Gastroesophageal sphincter (tissue), 4 donors: ENCODE measurements at places on chromosomes 3 and 15.

DNA sequence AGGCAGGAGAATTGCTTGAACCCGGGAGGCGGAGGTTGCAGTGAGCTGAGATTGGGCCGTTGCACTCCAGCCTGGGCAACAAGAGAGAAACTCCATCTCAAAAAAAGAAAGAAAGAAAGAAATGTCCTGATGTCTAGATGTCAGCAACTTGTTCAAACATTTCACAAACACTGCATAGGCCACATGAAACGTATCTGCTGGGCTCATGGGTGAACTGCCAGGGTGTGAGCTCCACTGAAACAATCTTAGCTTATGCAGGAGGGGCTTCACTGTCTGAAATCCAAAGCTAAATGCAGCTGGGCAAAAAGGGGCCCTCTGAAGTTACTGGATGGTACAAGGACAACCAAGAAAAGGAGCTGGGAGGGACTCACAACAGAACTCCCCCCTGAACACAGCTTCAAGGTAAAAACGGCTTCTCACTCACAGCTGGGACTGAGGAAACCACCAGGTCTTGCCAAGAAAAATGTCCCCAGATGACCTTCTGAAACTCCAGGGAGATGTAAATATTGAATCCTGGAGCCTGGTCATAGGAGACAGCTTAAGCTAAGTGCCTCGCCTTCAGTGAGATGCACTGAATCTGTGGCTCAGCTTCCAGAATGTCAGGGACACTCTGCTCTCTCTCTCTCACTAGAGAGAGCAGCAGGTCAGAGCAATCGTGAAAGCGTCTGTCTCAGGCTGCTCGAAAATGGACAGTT lies 31.9 kb downstream of the SEC61A1 start:
- ATAC-seq: peak; percentile 57

DNA sequence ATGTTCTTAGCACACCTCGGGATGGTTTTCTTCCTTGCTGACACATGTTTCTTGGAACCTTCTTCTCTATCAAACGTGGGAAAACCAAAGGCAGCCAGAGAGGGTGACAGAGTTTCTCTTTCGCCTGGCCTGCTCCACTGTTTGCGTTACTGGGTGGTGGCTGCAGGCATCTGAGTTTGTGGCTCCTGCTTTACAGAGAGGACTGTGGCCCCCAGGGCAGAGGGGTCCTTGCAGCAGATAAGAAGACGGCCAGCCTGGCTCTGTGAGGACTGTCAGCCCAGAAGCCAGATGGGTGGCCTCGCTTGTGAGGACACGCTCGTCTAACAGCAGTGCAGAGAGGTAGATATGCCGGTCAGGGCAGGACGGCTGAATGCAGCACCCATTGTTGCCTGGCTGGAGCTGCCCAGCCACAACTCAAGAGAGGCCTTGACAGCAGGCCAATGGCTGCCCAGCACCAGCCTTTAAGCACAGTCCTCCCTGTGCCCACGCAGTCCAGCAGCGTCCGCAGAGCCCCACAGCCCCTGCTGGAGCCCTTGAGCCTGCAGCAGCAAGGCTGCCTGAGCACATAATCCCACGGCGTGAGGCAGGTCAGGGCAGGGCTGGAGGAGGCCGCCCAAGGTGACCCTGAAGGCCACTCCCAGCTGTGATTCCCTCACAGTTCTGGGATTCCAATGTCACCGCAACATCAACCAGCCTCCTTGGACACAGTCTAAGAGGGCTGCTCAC lies 15.0 kb upstream of the SPTBN5 start:
- ATAC-seq: no peak

DNA sequence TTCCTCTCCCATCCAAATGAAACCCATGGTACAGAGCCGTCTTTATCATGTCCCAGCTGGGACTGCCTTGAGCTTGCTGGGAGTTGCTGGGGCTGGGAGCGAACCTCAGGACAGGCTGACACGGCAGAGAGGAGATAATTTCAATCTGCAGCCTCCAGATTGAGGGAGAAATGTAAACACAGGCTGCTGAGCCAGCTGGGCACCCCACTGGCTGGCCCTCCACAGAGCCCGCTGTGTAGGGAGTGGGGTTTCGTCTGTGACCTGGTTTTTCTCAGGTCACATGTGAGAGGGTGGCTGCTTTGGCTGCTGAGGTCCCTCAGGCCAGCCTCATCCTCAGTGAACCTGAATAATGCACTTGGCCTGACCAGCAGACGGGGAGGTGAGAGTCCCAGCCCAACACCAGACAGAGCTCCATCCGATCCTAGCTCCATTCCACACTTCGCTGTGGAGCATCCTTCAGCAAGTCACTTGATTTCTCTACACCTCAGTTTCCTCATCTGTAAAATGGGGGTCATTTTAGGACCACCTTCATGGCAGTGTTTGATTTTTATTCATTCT lies 121.6 kb upstream of the MRPS22 start:
- ATAC-seq: no peak

DNA sequence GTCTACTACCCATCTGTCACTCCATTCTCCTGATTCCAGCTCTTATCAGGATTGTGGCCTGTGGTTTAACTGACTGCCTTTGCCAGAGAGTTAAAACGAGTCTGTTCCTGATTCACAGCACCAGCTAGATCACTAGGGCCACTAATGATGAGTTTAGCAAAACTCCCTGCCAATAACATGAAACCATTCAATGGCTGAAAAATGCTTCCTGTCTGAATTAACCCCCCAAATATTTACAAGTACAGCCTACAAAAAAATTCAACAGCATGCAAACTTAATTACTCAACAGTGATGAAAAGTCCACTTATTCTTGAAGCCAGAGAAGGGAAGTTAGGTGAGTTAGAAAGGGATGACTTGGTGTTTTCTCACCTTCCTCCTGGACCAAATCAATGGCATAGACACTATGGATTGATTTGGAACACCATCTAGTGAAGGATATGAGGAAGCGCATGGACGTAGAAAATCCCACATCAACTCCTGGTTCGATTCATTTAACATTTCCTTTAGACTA lies 141.4 kb downstream of the TGFBR2 start:
- no peak for ATAC-seq

DNA sequence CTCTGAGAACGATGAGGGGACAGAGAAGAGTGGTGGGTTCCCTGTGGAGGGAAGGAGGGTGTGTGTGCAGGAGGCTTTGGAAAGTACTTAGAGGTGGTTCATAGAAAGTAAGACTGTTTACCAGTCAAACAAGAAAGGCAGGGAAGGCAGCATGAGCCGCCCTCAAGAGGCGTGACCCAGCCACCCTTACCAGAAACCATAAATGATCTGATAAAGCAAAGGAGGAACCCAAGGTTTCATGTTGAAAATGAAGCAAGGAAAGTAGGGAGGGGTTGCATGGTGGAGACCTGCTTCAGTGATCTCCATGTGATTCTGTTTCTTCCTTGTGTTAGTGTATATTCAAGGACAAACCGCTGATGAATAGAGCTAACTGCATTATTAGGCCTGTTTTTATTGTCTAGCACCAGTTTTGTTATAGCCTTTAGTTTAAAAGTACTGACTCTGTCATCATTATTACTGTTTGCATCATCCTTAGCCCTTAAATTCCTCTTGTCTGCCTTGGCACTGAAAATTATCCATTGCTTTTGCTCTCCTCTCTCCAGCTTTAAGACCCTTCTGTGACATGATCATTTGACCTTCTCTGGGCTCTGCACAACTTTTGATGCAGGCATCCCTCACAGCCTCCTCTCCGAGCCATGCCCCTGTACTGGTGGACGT lies 96.1 kb downstream of the STAC start:
- ATAC-seq: no peak

GRCh38 chr3:85853805-85854204 lies 895.0 kb downstream of the CADM2 start:
- ATAC-seq: no peak

- ATAC-seq: no peak
Measured at GRCh38 chr3:164851905-164852304, 226.4 kb downstream of the SI start.

GRCh38 chr3:191240486-191240885 lies 41.4 kb downstream of the OSTN start:
- ATAC-seq: no peak

DNA sequence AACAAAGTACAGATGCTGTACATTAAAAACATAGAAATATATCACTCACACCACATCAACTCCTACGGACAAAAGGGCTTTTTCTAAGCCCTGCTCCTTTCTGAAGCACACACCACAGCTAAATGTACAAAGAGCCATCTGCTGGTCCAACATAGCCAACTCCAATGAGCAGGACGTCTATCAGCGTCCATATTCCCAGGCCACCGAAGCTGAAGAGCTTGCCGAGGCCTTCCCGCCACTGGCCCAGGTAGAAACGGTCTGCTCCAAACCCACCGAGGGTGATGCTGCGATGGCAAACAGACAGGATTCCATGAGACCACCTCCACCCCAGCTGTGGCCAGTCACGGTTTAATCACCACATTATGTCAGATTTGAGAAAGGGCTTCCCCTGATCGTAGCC lies 9.8 kb downstream of the TM2D3 start:
- no peak for ATAC-seq

GRCh38 chr3:89419647-89420241 lies 312.3 kb downstream of the EPHA3 start:
- ATAC-seq: no peak

- no peak for ATAC-seq
Measured at GRCh38 chr3:187385296-187385695, 17.1 kb downstream of the RTP4 start.

- ATAC-seq: no peak
Measured at GRCh38 chr15:43126356-43126755, 7.0 kb upstream of the TMEM62 start.

- no peak for ATAC-seq
Measured at GRCh38 chr3:141465221-141465620, 21.6 kb upstream of the RASA2 start.

DNA sequence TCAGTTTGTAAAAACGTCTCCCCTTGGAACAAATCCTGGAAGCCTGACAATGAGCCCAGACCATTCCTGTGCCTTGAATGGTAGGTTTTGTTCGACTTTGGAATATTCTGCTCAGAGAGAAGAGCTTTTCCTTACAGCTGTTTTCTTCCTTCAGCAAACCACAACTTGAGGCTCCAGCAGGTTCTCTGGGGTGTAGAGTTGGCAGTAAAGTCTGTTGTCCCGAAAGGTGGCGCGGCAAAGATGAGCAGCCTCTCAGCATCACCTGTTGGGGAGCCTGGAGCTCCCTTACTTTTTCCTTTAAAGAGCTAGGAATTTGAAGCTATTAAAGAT lies 65.4 kb downstream of the BOC start:
- no peak for ATAC-seq

DNA sequence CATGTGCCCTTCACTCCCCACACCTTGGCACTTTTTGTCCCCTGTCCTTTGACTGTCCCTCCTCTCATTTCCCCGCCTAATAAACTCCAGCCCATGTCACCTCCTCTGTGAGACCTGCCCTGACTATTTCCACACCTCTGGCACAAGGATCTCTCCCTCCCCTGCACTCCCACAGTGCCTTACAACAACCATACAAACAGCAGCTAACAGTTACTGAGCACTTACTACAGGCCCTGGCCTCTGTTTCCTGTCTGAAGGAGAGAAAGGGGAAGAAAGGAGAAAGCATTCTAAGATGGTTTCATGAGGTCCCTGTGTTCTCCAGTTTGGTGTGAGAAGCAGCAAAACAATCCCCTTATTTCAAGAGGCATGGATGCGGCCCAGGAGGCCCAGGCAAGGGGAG lies 20.0 kb upstream of the TRH start:
- ATAC-seq: no peak

DNA sequence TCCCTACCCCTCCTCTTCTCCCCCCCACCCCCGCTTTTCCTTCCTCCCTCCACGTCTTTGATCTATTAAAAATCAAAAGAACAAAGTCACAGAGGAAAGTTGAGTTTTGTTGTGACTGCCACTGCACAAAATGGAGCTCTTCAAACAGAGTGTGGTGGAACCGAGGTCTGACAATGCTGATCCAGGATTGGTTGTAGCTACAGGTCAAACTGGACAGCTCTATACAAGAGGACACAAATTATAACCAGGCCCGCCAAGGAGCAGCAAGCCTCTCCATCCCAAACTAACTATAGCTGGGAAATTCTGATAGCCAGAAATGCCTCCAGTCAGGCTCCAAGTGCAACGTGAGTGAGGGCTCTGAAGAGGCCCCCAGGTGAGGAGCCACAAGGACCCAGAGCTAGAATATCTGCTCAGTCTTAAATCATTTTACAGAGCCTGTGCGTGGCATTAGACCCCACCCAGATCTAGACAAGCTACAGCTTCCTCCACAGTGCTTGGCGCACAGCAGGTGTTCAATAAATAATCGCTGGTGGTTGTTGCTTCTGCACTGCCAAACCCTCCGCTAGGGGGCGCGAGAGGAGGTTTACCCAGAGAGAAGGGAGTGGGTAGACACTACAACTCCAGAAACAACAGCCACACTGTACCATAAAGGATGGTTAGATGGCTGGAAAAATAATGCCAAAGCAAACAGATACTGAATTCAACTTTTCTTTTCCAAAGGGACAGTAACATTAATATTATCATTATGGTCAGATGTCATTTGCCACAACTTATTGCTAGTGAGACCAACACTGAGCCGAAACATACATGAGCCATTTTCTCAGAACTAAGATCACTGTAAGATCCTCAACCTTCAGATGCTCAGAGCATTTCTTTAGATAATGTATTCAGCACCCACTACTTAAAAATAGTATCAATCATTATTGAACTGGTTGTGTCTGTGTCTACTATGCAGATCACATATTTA lies 44.6 kb downstream of the ZIC4 start:
- no peak for ATAC-seq
